Cardiac ventricle fibroblast (primary cell): ENCODE measurements at places on chromosomes 6 and 20. TPM values are rescaled to one million over a fixed set of nuclear protein-coding genes. Genes with fewer than 3 reads are reported as not detected.

The TBX18 gene
- total RNA-seq, result 21.2 and 23.6 TPM in 2 replicates

The FAM110A gene
- 1.5 and 3.0 TPM in 2 replicates for total RNA-seq

The OR12D3 gene
- not detected in 2 replicates for total RNA-seq

The RBM24 gene
- 0.25 TPM in 1 of 2 replicates, not detected in the other for total RNA-seq

The SLC9A8 gene
- total RNA-seq, result 3.1 and 3.6 TPM in 2 replicates

The ISM1 gene
- not detected in 2 replicates for total RNA-seq

The RAET1L gene
- total RNA-seq, result not detected in 2 replicates

The CYP21A2 gene
- total RNA-seq, result 0.15 TPM in 1 of 2 replicates, not detected in the other

The CDSN gene
- not detected in 2 replicates for total RNA-seq

The CST4 gene
- not detected in 2 replicates for total RNA-seq

The SPATA25 gene
- 0.54 and 1.7 TPM in 2 replicates for total RNA-seq

The UBE2C gene
- total RNA-seq, result 3.7 and 10.7 TPM in 2 replicates

The IRAK1BP1 gene
- 2.2 and 3.2 TPM in 2 replicates for total RNA-seq

The MPIG6B gene
- total RNA-seq, result 0.06 TPM in 1 of 2 replicates, not detected in the other

The STMND1 gene
- not detected in 2 replicates for total RNA-seq

The HSD17B8 gene
- 2.2 and 6.6 TPM in 2 replicates for total RNA-seq

The MTFR2 gene
- 0.88 and 1.5 TPM in 2 replicates for total RNA-seq

The SCUBE3 gene
- 2.1 and 2.9 TPM in 2 replicates for total RNA-seq

The FOXF2 gene
- total RNA-seq, result 0.83 and 1.2 TPM in 2 replicates

The HLA-DQB1 gene
- not detected in 2 replicates for total RNA-seq

The INSM1 gene
- not detected in 2 replicates for total RNA-seq

The MOG gene
- total RNA-seq, result not detected in 2 replicates

The TRIM40 gene
- not detected in 2 replicates for total RNA-seq

The PPARD gene
- total RNA-seq, result 9.9 and 13.0 TPM in 2 replicates

The CENPW gene
- total RNA-seq, result 0.64 and 0.94 TPM in 2 replicates

The TRIM15 gene
- not detected in 2 replicates for total RNA-seq

The METTL24 gene
- not detected in 2 replicates for total RNA-seq

The USP49 gene
- 1.9 and 3.0 TPM in 2 replicates for total RNA-seq

The CNR1 gene
- total RNA-seq, result 16.8 and 20.3 TPM in 2 replicates

The IL17A gene
- not detected in 2 replicates for total RNA-seq
